NCI-H446 treated with DMSO at 0.1 percent for 48 hours (cell line): ENCODE measurements at places on chromosomes 5 and 9.

- DNase-seq = no peak
Measured at GRCh38 chr9:87513161-87513560, 15.5 kb downstream of the DAPK1 start.

DNA sequence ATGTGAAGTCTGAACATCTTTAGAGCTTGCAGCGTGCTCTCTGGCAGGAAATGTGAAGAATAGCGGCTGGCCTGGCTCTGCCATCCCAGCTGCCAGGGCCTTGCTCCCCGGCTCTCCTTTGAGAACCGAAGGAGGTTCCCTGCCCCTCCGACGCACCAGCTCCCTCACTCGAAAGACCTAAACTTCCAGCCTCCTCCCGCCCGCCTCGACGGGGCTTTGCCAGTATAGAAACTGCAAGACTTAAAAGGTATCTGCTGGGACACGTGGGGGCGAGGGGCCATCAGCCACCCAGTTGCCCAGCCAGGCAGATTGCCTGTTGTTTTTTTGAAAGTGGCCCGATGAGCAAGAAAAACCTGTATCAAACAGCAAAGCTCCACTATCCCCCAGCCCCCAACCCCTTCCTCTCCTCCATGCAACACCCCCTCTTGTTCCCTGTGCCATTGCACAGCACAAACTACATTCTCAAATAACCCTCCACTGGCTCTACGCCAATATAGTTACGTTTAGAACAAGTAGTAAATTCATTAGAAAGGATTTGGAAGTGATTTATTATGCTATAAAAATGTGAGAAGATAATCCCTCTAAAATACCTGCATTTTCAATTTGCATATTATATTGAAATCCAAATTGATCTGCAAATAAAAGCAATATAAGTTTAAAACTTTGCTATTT lies 331.9 kb downstream of the MED10 start:
- DNase-seq = no peak

- DNase-seq = no peak
Measured at GRCh38 chr5:177499842-177500241, 2.4 kb upstream of the PDLIM7 start.

DNA sequence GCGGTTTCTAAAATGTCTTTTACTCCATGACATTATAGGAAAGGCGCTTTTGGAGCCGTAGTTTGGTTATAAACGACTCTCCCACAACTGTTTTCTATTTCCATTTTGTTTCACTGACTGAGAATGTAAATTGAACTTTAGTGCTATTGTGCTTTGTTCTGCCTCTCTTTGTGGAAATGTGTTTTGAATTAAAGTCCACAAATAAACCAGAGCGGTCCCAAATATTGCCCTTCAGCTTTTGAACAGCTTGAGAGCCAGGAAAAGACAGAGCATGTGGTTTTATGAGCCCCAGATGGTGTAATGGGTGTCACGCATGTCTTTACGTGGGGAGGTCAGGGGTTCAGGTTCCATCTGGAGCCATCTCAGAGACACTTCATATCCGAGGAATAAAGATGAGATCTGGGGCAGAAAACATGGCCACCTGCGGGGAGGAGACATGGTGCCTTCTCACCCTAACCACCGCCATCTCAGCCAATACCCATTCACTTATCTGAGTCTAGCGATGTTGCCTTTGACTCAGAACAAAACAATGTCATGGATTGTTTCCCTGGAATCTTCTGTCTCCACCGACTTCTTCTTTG lies 42.5 kb upstream of the ROR2 start:
- DNase-seq = no peak

DNA sequence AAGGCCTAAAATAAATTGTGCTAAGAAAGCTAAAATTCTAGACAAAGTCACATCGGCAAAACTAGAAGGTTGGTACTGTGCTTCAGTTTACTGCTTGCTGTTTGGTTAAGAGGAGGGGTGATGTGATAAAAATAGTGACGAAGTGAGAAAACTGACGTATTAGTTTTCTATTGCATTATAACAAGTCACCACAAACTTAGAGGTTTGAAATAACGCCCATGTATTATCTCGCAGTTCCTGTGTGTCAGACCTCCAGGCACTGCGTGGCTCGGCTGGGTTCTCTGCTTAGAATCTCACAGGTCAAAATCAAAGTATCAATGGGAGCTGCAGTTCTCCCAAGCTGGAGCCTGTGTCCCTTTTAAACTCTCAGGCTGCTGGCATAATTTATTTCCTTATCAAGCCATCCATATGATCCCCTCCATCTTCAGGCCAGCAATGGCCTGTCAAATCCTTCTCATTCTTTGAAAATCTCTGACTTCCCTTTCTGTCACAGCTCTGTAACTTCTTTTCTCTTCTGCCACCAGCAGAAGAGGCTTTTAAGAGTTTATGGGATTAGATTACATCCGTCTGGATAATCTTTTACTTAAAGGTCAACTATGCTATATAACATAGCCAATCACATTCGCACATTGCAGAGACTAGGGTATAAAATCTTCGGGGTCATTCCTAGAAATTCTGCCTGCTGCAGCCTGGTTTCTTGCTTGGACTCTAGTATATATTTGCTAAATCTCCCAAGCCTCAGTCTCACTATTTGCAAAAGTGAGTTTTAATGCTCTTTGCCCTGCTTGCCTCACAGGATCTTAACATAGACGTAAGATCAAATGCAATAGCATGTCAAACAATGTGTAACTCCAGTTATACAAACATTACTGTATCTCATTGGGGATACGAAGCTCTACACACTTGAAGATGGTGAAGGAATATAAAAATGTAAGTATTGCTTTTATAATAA lies 104.0 kb upstream of the CDKN2B start:
- no peak for DNase-seq

DNA sequence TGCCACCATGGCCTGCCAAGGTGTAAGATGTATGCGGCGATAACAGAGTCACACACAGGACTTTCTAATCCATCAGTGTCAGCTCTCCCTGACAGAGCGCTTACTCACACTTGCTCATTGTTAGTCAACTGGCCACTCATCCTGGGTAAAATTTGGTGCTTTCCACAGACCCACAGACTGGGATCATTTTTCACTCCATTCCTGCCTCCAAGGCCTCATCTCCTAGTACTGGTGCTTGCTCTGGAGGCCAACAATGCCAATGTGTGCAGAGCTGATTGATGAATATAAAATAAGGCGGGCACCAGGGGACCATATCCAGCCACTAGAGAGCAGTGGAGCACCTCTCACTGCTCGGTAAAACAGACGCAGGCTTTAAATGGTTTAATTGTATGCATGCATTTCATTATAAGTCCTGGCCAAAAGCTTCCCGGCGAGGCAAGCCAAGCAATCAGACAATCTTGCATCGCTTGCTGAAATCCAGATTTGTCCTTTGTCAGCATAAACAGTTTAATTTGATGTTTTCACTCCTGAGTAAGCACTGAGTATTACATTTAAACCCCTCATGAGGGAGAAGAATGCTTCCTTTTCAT lies 22.3 kb downstream of the PSMB7 start:
- peak; percentile 48 for DNase-seq

DNA sequence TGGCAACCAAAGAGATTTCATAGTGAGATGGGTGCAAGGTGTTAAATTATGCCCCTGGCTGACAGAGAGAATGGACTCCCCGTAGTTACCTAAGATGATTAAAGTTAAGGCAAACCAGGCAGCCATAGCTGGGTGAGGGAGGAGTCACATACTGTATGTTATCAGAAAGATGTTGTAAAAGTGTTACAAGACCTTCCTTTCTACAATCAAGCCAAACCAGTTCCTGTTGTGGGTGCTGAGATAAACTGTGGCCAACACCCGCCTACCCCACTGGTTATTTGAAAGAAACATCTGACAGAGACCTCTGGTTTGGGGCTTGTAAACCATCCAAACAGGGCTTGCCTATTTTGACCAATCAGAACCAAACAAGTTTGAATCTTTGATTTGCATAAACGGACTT lies 684.7 kb upstream of the NUDT12 start:
- no peak for DNase-seq
